ENCODE measurements at places on chromosomes 6 and 20. TPM values are rescaled to one million over a fixed set of nuclear protein-coding genes. Genes with fewer than 3 reads are reported as not detected.

SNAP25 gene
- total RNA-seq: 0.42 TPM

KHDC1L gene
- 1.4 TPM for total RNA-seq

DNA sequence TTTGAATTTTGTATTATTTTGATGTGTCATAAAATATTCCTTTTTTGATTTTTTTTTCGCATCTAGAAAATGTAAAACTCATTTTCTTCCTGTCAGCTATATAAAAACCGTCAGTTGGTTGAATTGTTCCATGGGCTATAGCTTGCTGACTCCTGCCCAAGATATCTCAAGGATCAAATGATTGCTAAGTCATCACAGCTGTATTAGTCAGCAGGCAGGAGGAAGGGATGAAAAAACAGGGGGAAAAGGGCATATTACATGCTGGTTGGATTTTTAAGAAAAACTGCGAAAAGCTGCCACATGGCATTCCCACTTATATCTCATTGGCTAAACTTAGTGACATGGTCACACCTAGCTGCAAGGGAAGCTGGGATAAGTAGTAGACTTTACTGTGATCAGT, 569.9 kb downstream of the BCKDHB start:
- no peaks in the 10 kb centered on the region for H3K27me3 ChIP-seq
- DNase-seq: no peak
- no peaks in the 10 kb centered on the region for H3K4me1 ChIP-seq
- H3K27ac ChIP-seq: no peak overlapping the region

- no peaks in the 10 kb centered on the region for H3K27me3 ChIP-seq
- DNase-seq: no peak
- H3K27ac ChIP-seq: no peak overlapping the region
- peaks cover 30% of the 10 kb centered on the region for H3K4me1 ChIP-seq
- peaks cover 4% of the 10 kb centered on the region for H3K36me3 ChIP-seq
Measured at GRCh38 chr20:62060631-62061541, 4.8 kb downstream of the TAF4 start.

DNA sequence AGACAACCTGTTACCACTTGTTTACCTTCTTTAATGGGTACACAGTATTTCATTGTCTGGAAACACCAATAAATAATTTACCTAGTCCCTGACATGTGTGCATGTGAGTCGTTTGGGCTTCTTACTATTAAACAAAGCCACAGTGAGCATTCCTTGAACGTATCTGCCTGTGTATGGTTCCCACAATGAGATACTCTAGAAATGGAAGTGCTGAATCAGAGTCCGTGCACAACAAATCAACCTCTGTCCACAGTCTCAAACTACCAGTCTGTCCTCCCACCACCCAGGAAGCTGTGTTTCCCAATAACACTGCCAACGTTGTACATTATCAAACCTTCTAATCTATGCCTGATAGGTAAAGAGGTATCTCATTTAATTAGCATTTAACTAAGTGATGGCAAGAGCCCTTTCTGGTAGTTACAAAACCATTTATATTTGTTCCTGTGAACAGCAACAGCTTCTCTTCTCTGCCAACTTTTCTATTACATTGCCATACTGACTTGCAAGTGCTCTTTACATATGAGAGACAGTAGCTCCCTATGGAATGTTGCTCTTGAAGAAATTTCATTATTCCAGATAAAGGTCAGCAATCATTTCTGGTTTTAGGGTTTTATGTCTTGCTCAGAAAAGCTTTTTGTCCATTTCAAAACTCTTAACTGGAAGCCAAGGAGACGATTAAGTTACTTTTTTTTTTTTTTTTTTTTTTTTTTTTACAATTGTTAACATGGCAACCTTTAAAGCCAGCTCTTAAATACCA, 14.7 kb downstream of the JAG1 start:
- H3K4me1 ChIP-seq: no peaks in the 10 kb centered on the region
- no peak overlapping the region for H3K4me3 ChIP-seq
- H3K36me3 ChIP-seq: no peaks in the 10 kb centered on the region
- no peak overlapping the region for H3K27ac ChIP-seq

- no peaks in the 10 kb centered on the region for H3K27me3 ChIP-seq
- no peak overlapping the region for H3K4me3 ChIP-seq
- H3K27ac ChIP-seq: no peak overlapping the region
Measured at GRCh38 chr20:10761232-10761631, 87.4 kb upstream of the JAG1 start.

GRCh38 chr6:46772016-46772415, 21.2 kb upstream of the MEP1A start:
- no peak overlapping the region for H3K27ac ChIP-seq
- no peaks in the 10 kb centered on the region for H3K27me3 ChIP-seq
- no peak overlapping the region for H3K4me3 ChIP-seq
- DNase-seq: no peak

GRCh38 chr20:41734506-41734945, 116.3 kb upstream of the CHD6 start:
- H3K27ac ChIP-seq: no peak overlapping the region
- no peaks in the 10 kb centered on the region for H3K4me1 ChIP-seq
- no peak overlapping the region for H3K4me3 ChIP-seq

All from thymus (tissue), 14 donors.